C1 segment of cervical spinal cord (tissue), 14 donors: ENCODE measurements at places on chromosomes 7 and 10.

GRCh38 chr7:92916770-92917224 is 80.4 kb upstream of the CDK6 start:
- DNase-seq, result no peak

- DNase-seq, result no peak
Measured at GRCh38 chr10:48900371-48900801, 39.3 kb downstream of the LRRC18 start.

GRCh38 chr10:33638891-33639290 is 304.4 kb upstream of the NRP1 start:
- DNase-seq, result no peak

GRCh38 chr10:98481404-98481945 is 34.7 kb upstream of the HPS1 start:
- no peak for DNase-seq

- DNase-seq, result no peak
Measured at GRCh38 chr7:128948312-128948973, 10.7 kb downstream of the IRF5 start.

DNA sequence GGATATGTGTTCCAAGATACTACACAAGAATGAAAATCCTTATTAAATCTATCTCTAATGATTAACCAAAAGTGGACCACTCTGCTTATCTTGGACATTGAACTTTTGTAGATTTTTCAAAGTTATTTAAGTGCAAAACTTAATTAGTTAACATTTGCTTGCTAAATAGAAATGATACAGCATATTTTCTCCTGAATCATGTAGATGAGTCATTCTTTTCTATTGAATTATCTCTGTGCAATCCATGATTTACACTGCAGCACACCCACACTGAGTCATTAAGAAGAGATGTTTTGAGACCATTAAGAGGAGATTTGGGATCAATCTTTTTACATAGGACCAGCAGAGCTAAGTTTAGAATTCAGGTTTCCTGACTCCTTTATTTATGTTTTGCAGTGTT is 6.6 kb upstream of the ABCC2 start:
- no peak for DNase-seq

DNA sequence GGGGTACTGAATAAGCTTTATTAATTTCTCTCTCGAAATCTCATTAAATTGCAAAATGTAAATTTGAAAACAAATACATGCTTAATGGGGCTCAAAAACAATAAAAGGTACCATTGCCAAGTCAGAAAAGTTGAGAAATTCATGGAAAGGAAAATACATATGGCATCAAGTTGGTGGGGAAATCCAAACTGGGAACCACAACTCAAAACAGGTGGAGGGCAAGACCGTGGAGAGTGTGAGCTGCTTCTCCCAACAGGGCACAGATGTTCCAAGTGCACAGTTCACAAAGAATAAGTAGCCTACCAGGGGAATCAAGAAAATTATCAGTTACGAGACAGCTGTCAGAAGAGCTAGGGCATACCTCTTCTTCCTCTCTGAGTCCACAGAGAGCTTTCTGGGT is 26.6 kb downstream of the MKX start:
- no peak for DNase-seq

GRCh38 chr10:45560262-45560661 is 112.3 kb downstream of the ZFAND4 start:
- no peak for DNase-seq

DNA sequence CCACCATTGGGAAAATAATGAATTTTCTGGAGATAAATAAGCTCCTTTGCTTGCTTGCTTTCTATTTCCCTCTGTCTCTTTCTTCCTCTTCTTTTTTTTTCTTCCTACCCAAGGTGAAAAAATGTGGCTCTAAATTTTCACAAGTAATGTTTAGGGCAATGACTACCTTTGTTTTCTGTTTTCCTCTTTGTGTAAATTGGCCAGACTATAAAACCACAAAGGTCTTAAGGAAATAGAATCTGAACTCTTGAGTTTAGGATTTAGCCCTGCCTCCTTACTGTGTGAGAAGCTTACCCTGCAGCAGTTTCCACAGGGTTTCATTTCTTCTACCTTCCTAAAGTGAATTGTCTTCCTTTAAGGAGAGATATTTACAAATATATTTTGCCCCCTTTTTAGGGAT is 330.4 kb downstream of the ARL4A start:
- no peak for DNase-seq

DNA sequence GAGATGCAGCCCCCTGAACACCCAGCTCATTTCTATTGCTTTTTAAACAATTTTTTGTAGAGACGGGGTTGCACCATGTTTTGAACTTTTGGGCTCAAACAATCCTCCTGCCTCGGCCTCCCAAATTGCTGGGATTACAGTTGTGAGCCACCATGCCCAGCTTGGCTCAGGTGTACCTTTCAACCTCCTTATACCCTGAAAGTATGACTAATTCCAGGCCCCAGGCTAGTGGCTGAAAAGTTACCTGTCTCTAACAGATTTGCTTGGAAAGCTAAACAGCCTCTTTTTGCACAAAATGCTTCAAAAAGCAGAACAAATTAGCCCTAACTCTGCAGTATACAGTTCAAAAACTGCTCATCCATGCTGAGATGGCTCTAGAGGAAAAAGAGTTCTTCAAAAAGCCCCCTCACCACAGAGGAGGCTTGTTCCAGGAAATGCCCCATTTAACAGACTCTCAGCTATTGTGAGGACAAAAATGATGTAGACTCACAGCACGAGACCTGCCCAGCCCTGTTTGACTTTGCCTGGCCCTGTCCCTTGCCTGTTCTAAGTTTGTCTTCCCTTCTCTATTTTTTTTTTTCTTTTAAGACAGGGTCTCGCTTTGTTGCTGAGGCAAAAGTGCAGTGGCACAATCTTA is 13.4 kb upstream of the AP1S1 start:
- DNase-seq, result no peak

DNA sequence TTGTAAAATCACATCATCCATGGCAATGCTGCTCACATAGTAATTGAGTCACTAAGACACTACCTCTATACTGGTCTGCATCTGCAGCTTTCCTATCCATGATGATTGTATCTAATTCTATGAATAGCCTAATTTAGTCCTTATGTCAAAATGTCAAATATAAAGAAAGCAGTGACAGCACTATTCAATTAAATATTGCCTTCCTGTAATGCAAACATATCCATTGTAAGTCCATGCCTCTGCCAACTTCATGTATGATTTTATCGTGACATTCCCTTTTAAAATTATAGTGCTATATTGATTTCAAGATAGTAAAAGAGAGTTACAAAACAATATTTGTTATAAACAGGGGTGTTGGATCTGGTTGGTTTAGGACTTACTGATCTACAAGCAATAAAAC is 4.8 kb upstream of the SGPL1 start:
- DNase-seq, result no peak

DNA sequence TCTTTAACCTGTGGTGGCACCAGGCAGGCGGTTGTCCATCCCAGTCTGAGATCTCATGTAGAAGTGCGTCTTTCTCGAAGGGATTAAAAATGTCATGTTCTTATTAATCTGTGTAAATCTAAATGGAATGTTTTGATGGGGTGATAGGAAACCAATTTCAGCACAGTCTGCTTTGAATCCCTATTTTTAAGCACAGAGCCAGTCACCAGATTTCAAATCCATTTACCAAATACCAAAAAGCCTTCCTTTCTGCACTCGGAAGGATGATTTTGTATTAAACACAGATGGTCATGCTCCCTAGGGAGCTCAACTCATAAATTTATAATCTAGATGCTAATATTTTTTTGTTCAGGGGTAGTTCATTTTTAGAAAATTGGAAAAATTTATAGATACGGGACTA is 160.6 kb upstream of the AOAH start:
- no peak for DNase-seq

- no peak for DNase-seq
Measured at GRCh38 chr10:93715345-93715744, 13.0 kb upstream of the FRA10AC1 start.

DNA sequence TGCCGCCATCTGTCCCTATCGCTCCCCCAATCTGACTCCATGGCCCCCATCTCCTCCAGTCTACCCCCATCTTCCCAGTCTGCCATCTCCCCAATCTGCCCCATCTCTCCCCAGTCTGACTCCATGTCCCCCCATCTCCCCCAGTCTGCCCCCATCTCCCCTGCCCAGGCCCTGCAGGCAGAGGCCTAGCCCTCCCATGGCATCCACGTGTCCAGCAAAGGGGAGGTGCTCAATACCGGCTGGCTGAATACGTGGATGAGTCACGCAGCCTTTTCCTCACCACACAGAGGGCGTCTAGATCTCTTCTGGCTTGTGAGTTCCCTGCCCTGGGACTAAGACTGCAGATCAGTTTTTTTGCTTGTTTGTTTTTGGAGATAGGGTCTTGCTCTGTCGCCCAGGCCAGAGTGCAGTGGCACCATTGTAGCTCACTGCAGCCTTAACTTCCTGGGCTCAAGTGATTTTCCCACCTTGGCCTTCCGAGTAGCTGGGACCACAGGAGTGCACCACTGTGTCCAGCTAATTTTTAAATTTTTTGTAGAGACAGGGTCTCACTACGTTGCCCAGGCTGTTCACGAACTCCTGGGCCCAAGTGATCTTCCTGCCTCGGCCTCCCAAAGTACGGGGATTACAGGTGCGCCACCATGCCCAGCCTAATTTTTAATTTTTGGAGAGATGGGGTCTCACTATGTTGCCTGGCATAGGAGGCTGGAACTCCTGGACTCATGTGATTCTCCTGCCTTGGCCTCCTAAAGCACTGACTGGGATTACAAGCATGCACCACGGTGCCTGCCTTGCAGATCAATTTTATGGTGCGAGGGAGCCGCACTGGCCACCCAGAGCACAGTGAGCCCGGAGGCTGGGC is 15.3 kb upstream of the GPR146 start:
- DNase-seq, result peak; percentile 46

- no peak for DNase-seq
Measured at GRCh38 chr10:126209451-126209850, 178.8 kb downstream of the ADAM12 start.

DNA sequence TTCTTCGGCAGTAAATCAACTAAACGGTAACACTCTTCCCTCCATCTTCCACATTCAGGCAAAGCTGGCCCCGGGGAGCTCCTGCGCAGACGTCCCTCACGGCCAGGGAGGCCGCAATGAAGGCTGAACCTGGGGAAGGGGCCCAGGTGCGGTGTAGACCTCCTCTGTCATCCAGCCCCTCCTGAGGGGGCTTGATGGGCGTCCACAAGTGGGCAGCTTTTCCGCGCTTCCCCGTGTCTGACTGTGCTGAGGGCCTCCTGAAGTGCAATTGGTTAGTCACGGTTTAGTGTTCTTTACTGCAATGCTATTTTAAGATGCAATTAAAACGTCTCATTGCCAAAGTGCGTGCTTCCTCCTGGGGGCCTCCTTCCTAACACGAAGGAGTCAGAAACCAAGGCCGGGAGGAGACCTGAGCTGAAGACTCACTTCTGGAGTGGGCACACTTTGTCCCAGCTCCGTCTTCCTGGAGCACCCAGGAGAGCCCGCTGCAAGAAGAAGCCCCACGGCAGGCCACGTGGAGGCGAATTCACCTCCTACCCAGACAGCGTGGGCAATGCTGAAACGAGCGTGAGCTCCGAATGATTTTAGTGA is 173.3 kb downstream of the ELFN1 start:
- DNase-seq, result no peak

- DNase-seq, result no peak
Measured at GRCh38 chr7:155340071-155340531, 42.4 kb downstream of the INSIG1 start.

- no peak for DNase-seq
Measured at GRCh38 chr10:33073641-33074415, 115.8 kb upstream of the ITGB1 start.

- no peak for DNase-seq
Measured at GRCh38 chr7:127738859-127739258, 86.9 kb downstream of the SND1 start.

- DNase-seq, result no peak
Measured at GRCh38 chr10:29277296-29277695, 11.6 kb upstream of the LYZL1 start.

DNA sequence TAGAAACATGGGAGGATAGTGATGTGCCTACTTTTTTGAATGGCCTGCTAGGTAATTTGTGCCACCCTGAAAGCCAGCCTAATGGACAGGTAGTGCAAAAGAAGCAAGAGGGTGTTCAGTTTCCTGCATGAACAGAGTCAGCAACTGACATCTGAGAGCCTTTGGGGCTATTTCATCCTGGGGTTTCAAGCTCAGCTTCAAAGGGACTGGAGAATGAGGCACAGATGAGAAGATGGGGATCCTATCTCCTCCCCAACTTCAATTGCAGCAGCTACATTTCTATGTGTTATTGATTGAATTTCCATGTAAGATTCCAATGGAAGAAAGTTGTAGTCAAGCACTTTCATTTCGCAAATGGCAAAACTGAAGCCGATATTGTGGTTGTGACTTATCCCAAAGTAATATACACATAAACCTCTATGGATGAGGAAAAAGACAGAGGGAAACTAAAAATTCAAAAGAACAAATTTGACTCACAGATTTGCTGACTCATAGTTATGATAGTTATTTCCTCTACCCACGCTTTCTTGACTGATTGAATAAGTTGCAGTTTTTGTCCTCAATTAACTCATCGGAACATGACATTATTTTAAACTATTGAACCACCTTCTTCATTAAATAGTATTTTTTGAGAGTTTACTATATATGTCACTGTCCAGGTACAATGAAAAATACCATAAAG is 42.6 kb upstream of the NRP1 start:
- no peak for DNase-seq

GRCh38 chr7:131502810-131503508 is 53.5 kb downstream of the PODXL start:
- no peak for DNase-seq

GRCh38 chr7:130838738-130839137 is 104.7 kb upstream of the KLF14 start:
- no peak for DNase-seq

GRCh38 chr7:151851145-151851751 is 25.7 kb downstream of the PRKAG2 start:
- DNase-seq, result no peak

GRCh38 chr7:80932536-80932935 is 13.7 kb upstream of the SEMA3C start:
- no peak for DNase-seq

DNA sequence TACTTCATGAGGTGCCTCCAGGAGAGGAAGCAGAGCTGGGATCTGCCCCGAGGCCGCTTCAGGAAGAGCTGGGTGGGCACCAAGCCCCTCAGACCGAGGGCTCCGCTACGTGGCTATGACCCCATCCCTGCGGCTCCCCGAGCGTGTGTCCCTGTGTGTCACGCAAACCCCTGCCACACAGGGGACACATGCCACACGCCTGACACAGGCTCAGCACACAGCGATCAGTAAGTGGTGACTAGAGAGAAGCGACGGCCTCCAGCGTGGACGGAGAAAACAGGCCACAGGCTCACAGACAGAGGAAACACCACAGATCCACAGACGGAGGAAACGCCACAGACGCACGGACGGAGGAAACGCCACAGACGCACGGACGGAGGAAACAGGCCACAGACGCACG is 18.5 kb downstream of the DIP2C start:
- DNase-seq, result no peak

- DNase-seq, result no peak
Measured at GRCh38 chr7:76155938-76156337, 45.8 kb upstream of the SRRM3 start.

- DNase-seq, result no peak
Measured at GRCh38 chr7:92643821-92644220, 53.6 kb upstream of the FAM133B start.
